ENCODE measurements at places on chromosomes 3 and 15. TPM values are rescaled to one million over a fixed set of nuclear protein-coding genes. Genes with fewer than 3 reads are reported as not detected.

DNA sequence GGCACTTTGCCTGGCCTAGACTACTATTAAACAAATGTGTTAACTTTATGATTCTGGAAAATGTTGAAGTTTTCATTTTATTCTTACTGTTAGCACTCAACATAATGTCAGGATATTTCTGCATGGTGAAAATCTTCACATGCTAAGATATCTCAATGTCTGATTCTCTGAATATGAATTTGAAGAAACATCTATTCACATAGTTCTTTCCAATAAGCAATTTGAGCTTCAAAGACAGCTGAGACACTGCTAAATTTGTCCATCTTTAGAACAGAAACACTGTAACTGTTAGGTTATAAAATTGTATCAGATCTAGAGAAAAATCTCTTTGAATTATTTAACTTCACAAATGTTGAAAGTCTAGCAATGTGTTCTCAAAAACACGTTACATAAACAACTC lies 970.2 kb downstream of the PLOD2 start:
- H3K4me1 ChIP-seq = no peaks in the 10 kb centered on the region
- H3K27me3 ChIP-seq = no peaks in the 10 kb centered on the region
- no peak overlapping the region for H3K4me3 ChIP-seq
- no peaks in the 10 kb centered on the region for H3K36me3 ChIP-seq

DNA sequence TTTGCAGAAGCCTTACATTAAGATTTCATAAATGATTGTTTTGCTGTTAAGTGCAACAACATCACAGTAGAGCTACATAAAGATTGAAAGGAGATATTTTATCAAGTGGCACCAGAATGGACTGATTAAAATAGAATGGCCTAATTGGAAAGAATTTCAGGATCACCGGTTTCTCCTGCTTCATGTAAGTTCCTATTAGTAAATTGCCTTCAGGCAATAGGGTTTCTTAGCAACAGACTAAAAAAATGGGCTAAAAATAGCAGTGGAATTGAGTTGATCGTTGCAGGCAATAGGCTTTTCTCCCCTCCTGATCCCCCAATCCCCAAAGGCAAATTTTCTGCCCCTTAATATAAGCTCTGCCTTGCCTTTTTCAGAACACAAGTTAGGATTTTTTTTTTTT lies 917 bp downstream of the LNP1 start:
- peaks cover 10% of the 10 kb centered on the region for H3K4me1 ChIP-seq
- H3K27me3 ChIP-seq = no peaks in the 10 kb centered on the region
- H3K4me3 ChIP-seq = peak overlapping the region; percentile 90
- peaks cover 6% of the 10 kb centered on the region for H3K36me3 ChIP-seq

The SSR3 gene
- total RNA-seq = 65.4 TPM

DNA sequence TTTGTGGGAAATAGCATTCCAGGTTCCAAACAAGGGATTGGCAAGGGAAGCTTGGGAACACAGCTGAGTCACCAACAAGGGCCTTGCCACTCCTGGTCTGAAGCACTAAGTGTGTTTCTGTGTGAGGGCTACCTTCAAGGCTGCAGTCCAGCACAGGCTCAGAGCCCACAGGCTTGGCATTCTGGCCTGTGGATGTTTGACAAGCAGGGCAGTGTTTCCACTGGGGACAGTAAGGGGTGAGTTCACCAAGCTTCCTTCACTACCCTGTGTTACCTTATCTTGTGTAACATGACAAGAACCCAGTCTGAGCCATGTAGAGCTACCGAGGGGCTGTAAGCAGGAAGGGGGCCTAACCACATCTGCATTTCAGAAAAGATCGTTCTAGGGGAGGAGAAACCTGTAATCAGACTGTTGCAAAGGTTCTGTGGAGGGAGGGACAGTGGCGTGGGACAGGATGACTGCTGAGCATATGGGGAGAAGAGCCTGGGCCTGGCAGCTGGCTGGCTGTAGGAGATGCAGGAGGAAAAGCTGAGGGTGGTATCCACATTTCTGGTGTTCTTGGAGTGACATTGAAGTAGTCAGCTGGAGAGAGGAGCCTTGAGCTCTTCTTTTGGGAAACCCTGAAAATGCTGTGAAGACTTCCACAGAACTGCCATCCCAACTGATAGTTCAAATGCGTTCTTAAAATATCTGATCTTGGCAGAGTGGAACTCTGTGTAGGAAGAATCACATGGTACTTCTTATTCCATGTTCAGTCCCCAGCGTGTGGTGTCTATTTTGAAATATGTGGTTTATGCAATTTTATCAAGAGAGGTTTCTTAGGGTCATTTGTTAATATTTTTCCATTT lies 61.3 kb downstream of the CTDSPL start:
- DNase-seq = no peak
- H3K4me3 ChIP-seq = no peak overlapping the region
- no peaks in the 10 kb centered on the region for H3K36me3 ChIP-seq
- peak overlapping the region; percentile 69 for H3K27ac ChIP-seq
- peaks cover 21% of the 10 kb centered on the region for H3K4me1 ChIP-seq
- no peaks in the 10 kb centered on the region for H3K27me3 ChIP-seq

- no peaks in the 10 kb centered on the region for H3K27me3 ChIP-seq
- no peaks in the 10 kb centered on the region for H3K4me1 ChIP-seq
- no peak for DNase-seq
- no peaks in the 10 kb centered on the region for H3K36me3 ChIP-seq
These were observed 297.2 kb downstream of the CADM2 start for GRCh38 chr3:85255949-85256348.

- DNase-seq = no peak
- H3K27ac ChIP-seq = no peak overlapping the region
- H3K36me3 ChIP-seq = no peaks in the 10 kb centered on the region
These were observed 556.2 kb upstream of the SUCLG2 start for GRCh38 chr3:68210635-68211034.

DNA sequence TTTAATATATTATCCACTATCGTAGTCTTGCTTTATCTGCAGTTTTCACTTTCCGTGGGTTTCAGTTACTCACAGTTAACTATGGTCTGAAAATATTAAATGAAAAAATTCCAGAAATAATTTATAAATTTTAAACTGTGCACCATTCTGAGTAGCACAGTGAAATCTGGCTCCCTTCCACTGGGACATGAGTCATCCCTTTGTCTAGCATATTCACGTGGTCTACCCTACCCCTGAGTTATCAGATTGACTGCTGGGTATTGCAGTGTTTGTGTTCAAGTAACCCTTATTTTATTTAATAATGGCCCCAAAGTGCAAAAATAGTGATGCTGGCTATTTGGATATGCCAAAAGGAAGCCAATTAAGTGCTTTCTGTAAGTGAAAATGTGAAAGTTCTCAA lies 539.5 kb upstream of the AGTR1 start:
- no peaks in the 10 kb centered on the region for H3K27me3 ChIP-seq
- H3K36me3 ChIP-seq = no peaks in the 10 kb centered on the region
- H3K4me3 ChIP-seq = no peak overlapping the region

DNA sequence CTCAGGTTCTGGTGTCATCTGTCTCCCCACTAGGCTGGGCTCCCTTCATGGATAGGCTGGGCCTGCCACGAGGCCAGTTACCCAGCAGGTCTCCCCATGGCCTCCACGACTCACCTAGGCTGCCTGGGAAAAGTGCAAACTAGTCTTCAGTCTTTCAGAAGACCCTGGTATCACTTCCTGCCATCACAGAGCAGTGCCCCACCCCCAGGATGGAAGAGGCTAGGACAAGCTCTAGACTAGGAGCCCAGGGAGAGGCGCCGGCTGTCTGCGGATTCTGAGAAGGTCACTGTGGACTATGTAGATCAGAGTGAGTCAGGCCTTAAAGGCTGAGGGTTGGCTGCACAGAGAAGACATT lies 63.7 kb downstream of the CORO2B start:
- H3K36me3 ChIP-seq = no peaks in the 10 kb centered on the region
- no peaks in the 10 kb centered on the region for H3K27me3 ChIP-seq

The SNTN gene
- total RNA-seq = not detected

DNA sequence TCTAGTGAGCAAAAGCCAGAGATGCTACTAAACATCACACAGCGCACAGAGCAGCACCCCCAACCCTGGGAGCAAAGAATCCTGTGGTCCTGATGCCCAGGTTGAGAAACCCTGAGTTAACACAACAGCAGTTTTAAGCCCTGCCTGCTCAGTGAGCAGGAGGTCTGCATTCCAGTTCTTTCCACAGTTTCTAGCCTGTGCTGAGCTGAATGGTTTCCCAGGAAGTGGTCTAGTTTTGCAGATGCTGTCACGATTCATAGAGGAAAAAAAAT lies 171.1 kb upstream of the PROK2 start:
- H3K4me1 ChIP-seq = no peaks in the 10 kb centered on the region
- H3K36me3 ChIP-seq = no peaks in the 10 kb centered on the region
- no peaks in the 10 kb centered on the region for H3K27me3 ChIP-seq
- H3K27ac ChIP-seq = no peak overlapping the region

GRCh38 chr15:59457103-59457502 lies 19.1 kb downstream of the FAM81A start:
- DNase-seq = no peak
- H3K4me1 ChIP-seq = no peaks in the 10 kb centered on the region
- H3K27me3 ChIP-seq = no peaks in the 10 kb centered on the region
- H3K4me3 ChIP-seq = no peak overlapping the region
- H3K36me3 ChIP-seq = no peaks in the 10 kb centered on the region

The GLT8D1 gene
- total RNA-seq = 37.2 TPM

DNA sequence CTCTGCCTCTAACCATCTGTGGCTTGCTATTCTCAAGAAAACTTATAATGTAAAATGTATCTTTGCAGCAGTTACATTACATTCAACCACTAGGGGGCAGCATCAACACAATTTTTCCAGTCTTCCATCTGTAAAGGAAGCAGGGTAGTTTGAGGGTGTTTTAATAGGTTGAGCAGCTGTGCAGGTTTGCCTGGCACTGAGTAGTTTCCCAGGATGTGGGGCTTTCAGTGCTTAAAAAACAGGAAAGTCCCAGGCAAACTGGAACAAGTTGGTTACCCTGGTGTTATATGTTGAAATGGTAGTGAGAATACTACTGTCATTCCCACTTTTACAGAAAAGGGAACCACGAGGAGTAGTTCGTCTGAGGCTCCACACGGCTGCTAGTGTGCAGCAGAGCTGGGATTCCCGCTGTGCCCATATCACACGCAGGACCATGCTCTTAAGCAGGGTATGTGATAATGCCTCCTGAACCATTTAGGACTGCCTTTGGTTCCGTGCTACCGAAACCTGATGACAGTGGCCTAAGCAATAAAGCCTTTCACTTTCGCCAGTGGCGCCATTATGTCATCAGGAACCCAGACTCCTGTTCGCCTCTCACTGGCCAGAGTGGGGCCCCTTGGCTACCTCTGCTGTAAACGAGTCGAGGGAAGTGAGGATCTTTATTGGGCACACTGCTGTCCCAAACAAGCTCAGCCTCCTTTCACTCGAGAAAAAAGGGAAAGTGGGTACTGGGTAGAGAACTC lies 64.7 kb upstream of the ZBTB38 start:
- no peak overlapping the region for H3K27ac ChIP-seq
- no peaks in the 10 kb centered on the region for H3K27me3 ChIP-seq

The BHLHE40 gene
- total RNA-seq = 13.4 TPM

DNA sequence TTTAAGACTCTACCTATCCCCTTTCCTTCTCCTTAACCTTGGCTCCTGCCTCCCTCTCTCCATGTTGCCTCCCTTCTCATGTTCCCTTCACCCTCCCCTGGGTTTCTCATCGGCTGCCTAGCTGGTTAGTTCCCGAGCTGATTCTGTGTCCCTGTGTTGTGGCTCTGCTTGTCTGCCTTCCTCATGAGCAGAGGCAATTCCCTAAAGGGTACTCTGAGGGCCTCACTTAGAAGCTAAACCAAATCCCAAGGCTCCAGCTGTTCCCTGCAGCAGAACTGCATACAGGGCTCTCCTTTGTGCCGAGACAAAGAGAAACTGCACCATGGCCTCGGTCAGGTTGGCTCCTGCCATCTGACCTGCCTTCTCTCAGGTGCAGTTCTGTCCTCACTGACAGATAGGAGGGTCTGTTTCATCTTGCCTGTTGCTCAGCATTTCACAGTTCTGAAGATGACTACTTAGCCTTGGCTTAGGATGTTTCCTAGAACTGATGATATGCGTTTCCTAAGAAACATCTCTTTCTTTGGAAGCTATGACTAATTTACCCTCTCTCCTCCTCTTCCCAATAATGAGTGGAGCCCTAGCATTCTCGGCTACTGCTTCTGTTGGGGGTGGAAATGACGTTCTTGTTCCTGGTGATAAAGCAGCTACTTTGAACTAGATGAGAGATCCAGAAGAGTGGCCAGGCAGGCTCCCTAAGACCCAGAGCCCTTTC lies 27.1 kb downstream of the DUOX1 start:
- H3K27me3 ChIP-seq = no peaks in the 10 kb centered on the region
- no peak overlapping the region for H3K27ac ChIP-seq
- no peak for DNase-seq
- H3K36me3 ChIP-seq = no peaks in the 10 kb centered on the region
- no peak overlapping the region for H3K4me3 ChIP-seq
- no peaks in the 10 kb centered on the region for H3K4me1 ChIP-seq

GRCh38 chr15:31228980-31229826 lies 97.4 kb upstream of the KLF13 start:
- H3K36me3 ChIP-seq = no peaks in the 10 kb centered on the region
- DNase-seq = peak; percentile 87
- H3K4me1 ChIP-seq = peaks cover 12% of the 10 kb centered on the region
- H3K27me3 ChIP-seq = no peaks in the 10 kb centered on the region

- H3K27me3 ChIP-seq = no peaks in the 10 kb centered on the region
- no peak for DNase-seq
- no peaks in the 10 kb centered on the region for H3K36me3 ChIP-seq
- no peak overlapping the region for H3K27ac ChIP-seq
- H3K4me3 ChIP-seq = no peak overlapping the region
These were observed 165.2 kb upstream of the ROPN1 start for GRCh38 chr3:124156866-124157712.

DNA sequence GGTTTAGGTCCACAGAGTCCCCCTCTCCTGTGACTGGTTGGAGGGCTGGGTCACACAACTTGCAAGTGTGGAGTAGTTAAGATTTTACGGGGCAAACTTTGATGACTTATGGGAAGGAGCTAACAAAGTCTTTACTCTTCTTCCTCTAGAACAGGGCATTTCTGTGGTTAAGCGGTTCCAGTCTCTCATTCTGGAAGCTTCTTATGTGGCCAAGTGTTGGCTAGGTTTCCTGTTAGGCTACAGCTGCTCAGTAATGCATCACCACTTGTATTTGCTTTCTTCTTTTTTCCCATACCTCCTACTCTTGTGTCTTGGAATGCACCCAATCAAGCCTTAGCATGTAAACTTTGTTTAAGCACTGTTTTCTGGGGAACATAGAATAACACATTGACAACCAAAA lies 100.6 kb upstream of the PLAAT1 start:
- no peak overlapping the region for H3K27ac ChIP-seq
- H3K36me3 ChIP-seq = no peaks in the 10 kb centered on the region
- no peak for DNase-seq
- no peak overlapping the region for H3K4me3 ChIP-seq

The GPR87 gene
- total RNA-seq = not detected

The FHIT gene
- 20.1 TPM for total RNA-seq

GRCh38 chr15:94075349-94075748 lies 156.0 kb upstream of the MCTP2 start:
- H3K36me3 ChIP-seq = no peaks in the 10 kb centered on the region
- no peak overlapping the region for H3K4me3 ChIP-seq
- no peaks in the 10 kb centered on the region for H3K27me3 ChIP-seq
- DNase-seq = peak; percentile 34

The CISH gene
- 14.1 TPM for total RNA-seq

- no peak overlapping the region for H3K4me3 ChIP-seq
- H3K4me1 ChIP-seq = peaks cover 30% of the 10 kb centered on the region
- no peaks in the 10 kb centered on the region for H3K36me3 ChIP-seq
These were observed 197.6 kb downstream of the RORA start for GRCh38 chr15:61031532-61031931.

The GP9 gene
- total RNA-seq = 1.2 TPM
